Activated T-helper 1 cell treated with anti-CD3 and anti-CD28 coated beads, Interleukin-12 subunit alpha, Interleukin-12 subunit beta, Interleukin-2, Interleukin-4 antibody, amounts not matched to agents 30 ng/mL and 10 ng/mL and 1 ng/mL, durations not matched to agents 14 hours and 24 hours and 36 hours (primary cell): ENCODE measurements at places on chromosomes 11 and 22.

- H3K27me3 ChIP-seq, result peaks cover 5% of the 10 kb centered on the region
- DNase-seq, result no peak
- H3K27ac ChIP-seq, result no peak overlapping the region
- no peak overlapping the region for H3K4me3 ChIP-seq
Measured at GRCh38 chr22:45120931-45121330, 42.8 kb upstream of the NUP50 start.

DNA sequence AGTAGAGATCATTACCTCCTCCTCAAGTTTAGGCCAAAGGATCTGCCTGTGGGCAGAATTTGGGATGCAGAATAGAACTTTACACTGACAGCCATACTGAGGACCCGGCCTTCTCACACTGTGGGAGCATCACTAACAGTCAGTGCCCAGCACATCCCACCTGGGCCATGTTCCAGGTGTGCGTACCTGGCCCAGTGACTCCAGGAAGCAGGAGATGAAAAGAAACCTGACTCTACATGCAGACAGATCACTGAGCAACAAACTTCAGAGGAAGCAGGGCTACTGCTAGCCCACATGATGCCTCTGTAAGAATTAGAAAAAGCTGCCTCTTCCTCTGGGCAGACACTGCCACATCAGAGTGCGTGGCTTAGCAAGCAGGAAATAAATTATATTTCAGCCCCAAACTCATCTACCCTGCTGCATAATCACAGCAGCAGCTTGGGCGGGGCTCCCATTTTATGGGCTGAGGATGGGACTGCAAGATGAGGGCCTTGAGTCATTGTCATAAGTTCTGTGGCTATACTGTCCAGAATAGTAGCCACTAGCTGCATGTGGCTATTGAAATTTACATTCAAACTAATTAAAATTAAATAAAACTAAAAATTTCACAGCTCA is 6.0 kb upstream of the LMO2 start:
- H3K36me3 ChIP-seq, result no peaks in the 10 kb centered on the region
- H3K27ac ChIP-seq, result no peak overlapping the region
- H3K4me3 ChIP-seq, result no peak overlapping the region
- H3K4me1 ChIP-seq, result peaks cover 21% of the 10 kb centered on the region
- no peak for DNase-seq

GRCh38 chr11:111797145-111797581 is 31.0 kb upstream of the PPP2R1B start:
- H3K4me1 ChIP-seq, result peaks cover 9% of the 10 kb centered on the region
- no peak overlapping the region for H3K27ac ChIP-seq
- no peak for DNase-seq
- peaks cover 21% of the 10 kb centered on the region for H3K36me3 ChIP-seq

DNA sequence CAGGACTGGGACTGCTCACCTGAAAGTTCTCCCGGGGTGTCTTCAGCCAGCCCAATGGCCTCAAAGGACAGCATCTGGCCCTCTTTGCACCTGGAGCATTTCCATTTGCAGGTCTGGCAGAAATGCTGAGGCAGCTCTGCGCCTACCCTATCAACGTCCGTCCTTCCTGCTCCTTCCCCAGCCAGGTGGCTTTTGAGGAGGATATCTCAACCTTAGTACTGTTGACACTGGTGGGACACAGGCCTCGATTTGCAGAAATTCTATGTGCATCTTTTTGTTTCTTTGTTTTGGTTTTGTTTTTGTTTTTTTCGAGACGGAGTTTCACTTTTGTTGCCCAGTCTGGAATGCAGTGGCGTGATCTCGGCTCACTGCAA is 5.0 kb downstream of the MOGAT2 start:
- no peaks in the 10 kb centered on the region for H3K4me1 ChIP-seq
- DNase-seq, result no peak
- peaks cover 2% of the 10 kb centered on the region for H3K27me3 ChIP-seq
- H3K27ac ChIP-seq, result no peak overlapping the region
- H3K36me3 ChIP-seq, result no peaks in the 10 kb centered on the region
- no peak overlapping the region for H3K4me3 ChIP-seq

DNA sequence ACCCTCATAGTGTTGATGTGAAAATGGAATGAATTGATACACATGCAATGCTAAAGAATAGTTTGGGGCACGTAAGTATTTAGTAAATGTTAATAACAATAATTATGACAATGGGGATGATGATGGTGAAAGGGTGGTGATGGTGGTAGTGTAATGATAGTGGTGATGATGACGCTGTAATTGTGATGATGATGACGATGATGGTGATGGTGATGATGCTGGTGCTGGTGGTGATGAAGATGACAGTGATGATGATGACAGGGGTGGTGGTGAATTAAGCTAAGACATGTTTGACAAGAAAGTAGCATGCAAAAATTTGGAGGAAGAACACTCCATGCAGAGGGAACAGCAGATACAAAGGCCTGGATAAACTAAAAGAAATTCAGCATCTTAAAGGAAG is 364.4 kb upstream of the API5 start:
- no peaks in the 10 kb centered on the region for H3K36me3 ChIP-seq
- H3K27me3 ChIP-seq, result no peaks in the 10 kb centered on the region
- no peak overlapping the region for H3K27ac ChIP-seq
- no peak overlapping the region for H3K4me3 ChIP-seq

DNA sequence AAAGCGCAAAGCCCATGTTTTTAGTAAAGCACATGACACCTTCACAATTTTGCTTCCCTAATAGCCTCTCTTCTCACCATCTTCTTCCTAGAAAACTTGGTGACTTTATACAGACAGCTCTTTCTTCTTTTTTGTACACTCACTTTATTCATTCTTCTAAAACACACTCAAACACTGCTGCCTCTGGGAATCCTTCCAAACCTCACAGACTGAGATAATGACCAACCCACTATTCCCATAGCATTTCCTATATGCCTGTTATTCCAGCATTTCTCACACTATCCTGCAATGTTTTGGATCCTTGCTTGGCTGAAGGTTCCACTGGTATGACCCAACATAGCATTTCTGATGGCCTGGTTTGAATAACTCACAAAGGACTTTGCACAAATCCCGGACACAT is 442.1 kb upstream of the CCDC90B start:
- H3K36me3 ChIP-seq, result no peaks in the 10 kb centered on the region
- H3K27me3 ChIP-seq, result peaks cover 9% of the 10 kb centered on the region
- peaks cover 6% of the 10 kb centered on the region for H3K4me1 ChIP-seq
- H3K27ac ChIP-seq, result no peak overlapping the region
- no peak for DNase-seq

- H3K4me1 ChIP-seq, result no peaks in the 10 kb centered on the region
- H3K36me3 ChIP-seq, result no peaks in the 10 kb centered on the region
- no peaks in the 10 kb centered on the region for H3K27me3 ChIP-seq
- H3K27ac ChIP-seq, result no peak overlapping the region
Measured at GRCh38 chr11:84829162-84829561, 798.0 kb downstream of the DLG2 start.
